Ovary (tissue), 10 donors: ENCODE measurements at places on chromosomes 3 and 15.

DNA sequence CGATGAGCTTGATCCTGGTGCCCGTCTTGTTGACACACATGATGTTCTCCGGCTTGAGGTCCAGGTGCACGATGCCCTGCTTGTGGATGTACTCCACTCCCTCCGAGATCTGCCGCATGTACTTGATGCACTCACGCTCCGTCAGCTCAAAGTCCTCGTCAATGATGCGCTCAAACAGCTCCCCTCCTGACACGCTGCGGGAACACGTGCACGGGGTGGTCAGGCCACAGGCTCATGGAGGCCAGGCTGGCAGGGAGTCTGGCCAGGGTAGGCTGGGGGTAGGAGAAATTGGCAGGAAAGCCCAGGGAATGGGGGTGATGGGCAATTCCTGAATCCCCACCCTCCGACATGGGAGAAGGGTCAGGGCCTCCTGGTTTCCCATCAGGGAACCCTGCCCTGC is 55.5 kb upstream of the HACD2 start:
- DNase-seq, result peak; percentile 20

GRCh38 chr3:187264911-187265310 is 26.6 kb downstream of the MASP1 start:
- no peak for DNase-seq

DNA sequence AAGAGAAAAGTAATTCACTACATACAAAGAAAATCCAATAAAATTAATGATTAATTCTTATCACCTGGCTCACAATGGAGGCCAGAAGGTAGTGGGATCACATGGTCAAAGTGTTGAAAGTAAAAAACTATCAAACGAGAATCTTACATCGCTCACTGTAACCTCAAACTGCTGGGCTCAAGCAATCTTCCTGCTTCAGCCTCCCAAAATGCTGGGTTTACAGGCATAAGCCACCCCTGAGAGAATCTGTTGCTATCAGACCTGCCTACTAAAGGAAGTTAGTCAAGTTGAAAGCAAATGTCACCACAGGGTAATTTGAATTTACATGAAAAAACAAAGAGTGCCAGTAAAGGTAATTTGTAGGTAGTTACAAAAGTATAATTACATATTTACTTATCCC is 103.3 kb downstream of the PCCB start:
- no peak for DNase-seq

GRCh38 chr3:18424729-18425640 is at the start of gene SATB1:
TSS of gene SATB1 (minus strand) at chr3:18425339. CDS start at chr3:18420967, 4,372 bp downstream.
- peak; percentile 82 for DNase-seq

- DNase-seq, result peak; percentile 11
Observed at GRCh38 chr15:38563723-38564519, 693 bp downstream of the RASGRP1 start.

- DNase-seq, result no peak
Observed at GRCh38 chr15:72034859-72035650, 82.9 kb downstream of the MYO9A start.

DNA sequence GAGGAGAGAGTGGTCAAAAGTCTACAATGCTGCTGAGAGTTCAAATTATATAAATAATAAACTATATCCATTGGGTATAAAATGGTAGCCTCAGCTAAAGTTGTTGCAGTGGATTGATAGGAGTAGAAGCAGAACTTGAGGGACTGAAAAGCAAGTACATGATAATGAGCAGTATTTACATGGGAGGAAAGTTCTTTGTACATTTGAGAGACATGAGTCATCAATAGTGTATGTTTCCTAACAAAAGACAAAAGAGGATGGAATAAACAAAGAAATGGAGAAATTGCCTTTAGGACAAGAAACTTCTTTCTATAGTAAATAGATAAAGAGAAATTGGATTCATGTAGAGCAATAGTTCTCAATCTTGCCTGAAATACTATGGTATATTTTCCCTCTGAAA is 110.0 kb upstream of the PLSCR5 start:
- DNase-seq, result no peak

DNA sequence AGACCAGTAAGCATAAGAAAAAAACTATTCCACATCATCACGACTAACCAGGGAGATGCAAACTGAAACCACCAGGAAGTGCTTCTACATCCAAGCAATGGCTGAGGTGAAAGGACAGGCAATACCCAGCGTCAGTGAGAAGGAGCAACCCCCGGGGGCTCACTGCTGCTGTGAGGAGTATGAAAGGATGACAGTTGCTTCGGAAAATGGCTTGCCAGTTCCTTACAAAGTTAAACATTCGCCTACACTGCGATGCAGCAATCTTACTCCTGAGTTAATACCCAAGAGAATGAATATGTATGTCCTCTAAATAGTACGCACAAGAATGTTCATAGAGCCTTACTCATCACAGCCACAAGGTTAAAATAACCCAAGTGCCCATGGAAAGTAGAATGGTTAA is 13.3 kb upstream of the PLXNA1 start:
- no peak for DNase-seq

DNA sequence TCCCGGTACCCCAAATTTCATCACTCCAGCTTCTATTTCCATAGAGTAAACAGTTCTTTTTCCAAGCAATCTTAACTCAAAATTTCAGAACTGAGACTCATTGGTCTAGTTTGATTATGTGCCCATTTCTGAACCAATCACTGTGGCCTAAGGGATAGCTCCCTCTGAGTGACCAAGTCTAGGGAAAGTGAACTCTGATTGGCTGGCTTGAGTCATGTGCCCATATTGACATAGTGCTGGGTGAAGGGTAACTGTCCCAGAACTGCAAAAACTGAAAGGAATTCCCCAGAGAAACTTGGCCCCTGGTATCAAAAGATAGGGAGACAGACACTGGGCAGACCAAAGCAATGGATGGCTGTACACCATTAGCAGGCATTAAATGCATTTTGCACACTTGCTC is 171.2 kb upstream of the WNT5A start:
- DNase-seq, result no peak

DNA sequence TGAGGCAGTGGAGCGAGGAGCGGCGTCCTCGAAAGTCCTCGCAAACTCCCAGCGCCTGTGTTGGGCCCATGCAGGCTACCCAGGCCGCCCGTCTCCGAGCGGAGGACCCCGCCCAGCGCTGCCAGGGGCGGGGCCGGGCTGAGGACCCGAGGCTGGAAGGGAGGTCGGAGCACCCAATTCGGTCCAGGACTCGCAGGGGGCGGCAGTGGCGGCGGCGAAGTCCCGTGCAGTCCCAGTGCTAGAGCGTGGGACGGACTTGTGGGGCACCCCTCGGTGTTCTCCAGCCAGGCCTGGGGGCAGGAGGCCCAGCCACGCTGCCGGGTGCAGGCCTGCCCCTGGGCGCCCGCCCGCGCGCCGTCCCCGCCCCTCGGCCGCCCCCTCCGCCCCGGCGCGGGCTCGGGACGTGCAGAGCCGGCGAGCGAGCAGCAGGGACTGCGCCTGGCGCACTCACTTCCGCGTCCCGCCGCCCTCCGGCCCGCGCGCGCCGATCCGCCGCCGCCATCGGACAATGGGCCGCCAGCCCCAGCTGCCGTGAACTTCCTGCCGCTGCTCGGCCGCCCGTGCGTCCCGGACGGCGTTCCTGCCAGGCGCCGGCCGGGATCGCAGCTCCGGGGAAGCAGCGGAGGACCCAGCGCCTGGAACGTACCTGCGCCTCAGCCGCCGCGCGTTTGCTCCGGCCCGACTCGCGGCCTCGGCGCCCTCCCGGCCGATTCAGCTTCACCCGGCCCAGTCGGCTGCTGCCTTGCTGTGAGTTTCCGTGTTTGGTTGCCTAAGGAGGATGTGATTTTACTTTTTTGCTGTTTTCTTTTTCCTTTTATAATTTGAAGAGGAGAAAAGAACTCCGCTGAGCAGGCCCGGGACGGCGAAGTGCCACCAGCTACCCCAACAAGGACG is 596 bp upstream of the LIMD1 start:
- DNase-seq, result peak; percentile 59

GRCh38 chr3:185824051-185825005 is 514 bp downstream of the IGF2BP2 start:
- peak; percentile 43 for DNase-seq

- no peak for DNase-seq
Observed at GRCh38 chr3:149058602-149059001, 27.7 kb downstream of the HLTF start.

GRCh38 chr3:47202542-47202941 is 38.6 kb upstream of the SETD2 start:
- DNase-seq, result no peak

DNA sequence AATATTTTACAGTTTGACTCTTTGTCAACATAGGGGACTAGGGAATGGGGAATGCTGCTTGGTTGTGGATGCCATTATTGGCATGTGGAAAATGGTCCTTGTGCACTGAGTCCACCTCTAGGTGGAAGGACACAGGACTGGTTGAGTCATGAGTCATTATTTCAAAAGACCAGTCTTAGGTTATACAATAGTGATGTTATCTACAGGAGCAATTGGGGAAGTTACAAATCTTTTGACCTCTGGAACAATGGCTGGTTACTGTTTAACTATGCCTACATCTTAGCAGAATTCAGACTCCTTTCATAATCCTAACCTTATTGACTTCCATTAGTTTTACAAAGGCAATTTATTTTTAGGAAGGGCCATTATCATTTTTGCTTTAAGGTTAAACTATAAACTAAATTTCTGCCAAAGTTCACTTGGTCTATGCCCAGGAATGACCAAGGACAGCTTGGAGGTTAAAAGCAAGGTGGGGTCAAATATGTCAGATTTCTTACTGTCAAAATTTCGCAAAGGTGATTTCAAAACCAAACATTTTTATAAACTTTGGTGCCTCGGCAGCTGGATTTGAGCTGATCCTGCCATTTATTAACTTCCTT is 11.8 kb upstream of the CCR8 start:
- no peak for DNase-seq

DNA sequence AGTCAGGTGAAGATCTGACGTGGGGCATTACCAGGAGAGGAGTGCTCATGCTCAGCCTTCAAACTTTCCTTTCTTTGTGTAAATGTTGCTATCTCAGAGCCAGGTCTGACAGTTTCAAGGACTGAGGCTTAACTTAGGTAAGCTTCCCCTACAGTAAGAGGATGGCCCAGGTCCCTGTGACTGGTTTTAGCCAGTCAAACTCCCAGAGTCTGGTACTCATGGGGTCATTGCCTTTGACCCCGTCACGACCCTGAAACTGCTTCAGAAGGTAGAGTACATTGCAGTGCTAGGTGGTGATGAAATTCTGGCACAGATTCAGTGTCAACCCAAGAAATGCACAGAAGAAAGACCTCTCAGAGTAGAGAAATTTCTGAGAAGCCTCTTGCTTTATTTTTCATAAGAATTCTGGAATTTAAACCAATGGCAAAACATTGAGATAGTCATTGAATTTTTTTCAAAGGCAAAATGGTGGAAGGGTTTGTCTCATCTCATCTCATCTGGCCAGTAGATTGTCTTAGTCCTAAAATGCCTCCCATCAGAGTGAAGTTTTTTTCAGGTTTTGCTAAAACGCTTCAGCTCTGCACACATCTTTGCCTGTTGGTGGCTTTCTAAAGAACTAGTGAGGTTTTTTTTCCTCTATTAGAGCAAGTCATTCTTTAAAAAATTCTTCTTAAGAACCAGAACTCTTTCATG is 23.1 kb downstream of the ZBTB38 start:
- no peak for DNase-seq

DNA sequence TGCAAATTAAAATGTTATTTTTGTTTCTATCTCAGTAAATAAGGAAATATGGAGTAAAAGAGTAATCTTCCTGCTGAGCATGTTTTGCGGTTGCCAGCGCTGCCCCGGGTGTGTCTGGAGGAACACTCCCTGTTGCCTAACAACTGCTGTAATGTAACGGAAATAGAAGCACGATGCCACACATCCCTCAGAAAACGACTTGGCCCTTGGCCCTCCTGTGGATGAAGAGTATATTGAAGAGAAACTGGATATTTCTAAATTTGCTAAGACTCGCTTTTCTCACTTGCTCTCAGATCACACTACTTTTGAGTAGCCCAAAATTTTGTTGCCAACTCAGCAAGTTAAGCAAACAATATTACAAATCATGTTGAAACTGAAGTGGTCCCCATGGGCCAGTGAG is 18.9 kb downstream of the CX3CR1 start:
- peak; percentile 28 for DNase-seq

DNA sequence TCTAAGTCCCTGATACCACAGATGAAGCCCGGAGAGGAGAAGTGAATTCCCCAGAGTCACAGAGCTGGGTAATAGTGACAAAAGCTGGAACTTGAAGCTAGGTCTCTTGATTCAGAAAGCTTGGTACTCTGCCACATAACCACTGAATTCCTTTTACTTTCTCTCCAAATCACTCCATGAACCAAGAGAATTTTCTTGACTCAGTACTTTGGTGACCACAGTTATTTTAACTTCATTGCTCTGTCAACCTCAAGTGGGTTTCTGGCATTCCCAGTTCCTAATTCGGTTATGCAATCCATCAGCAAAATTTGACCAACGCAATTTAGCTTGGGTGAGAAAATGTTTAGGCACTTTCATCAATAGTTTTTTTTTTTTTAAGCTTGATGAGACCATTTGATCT is 61.0 kb upstream of the PPARG start:
- no peak for DNase-seq

- no peak for DNase-seq
Observed at GRCh38 chr3:30292192-30292893, 314.1 kb upstream of the TGFBR2 start.

DNA sequence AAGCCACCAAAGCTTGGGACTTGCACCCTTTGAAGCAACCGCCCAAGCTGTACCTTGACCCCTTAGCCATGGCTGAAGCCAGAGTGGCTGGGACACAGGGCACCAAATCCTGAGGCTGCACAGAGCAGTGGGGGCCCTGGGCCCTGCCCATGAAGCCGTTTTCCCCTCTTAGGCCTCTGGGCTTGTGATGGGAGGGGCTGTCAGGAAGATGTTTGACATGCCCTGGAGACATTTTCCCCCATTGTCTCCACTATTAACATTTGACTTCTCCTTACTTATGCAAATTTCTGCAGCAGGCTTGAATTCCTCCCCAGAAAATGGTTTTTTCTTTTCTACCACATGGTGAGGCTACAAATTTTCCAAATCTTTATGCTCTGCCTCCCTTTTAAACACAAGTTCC is 522.2 kb downstream of the EDEM1 start:
- DNase-seq, result no peak

DNA sequence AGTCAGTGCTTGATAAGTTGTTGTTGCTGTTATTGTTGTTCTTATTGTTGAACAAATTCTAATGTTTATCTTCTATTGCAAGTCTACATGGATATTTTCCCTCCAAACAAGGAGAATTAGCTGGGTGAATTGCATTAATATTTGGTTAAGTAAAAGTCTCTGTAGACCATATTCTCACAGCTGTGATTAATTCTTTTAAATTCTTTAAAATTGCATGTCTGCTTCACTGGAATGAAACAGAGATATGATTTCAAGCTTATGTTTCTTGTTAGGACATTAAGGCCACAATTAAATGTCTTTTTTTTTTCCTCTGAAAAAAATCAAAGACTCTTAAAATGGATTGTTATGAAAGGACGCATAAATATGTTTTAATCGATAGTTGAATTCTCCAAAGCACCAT is 153.4 kb downstream of the EBLN2 start:
- no peak for DNase-seq

- no peak for DNase-seq
Observed at GRCh38 chr15:47383102-47383501, 334.2 kb upstream of the SEMA6D start.

- no peak for DNase-seq
Observed at GRCh38 chr15:42085236-42085605, 9.1 kb downstream of the PLA2G4D start.
